ENCODE measurements at places on chromosomes 16 and 17.

- no peak for DNase-seq
Measured at GRCh38 chr16:17831330-17831729, 360.6 kb upstream of the XYLT1 start.

DNA sequence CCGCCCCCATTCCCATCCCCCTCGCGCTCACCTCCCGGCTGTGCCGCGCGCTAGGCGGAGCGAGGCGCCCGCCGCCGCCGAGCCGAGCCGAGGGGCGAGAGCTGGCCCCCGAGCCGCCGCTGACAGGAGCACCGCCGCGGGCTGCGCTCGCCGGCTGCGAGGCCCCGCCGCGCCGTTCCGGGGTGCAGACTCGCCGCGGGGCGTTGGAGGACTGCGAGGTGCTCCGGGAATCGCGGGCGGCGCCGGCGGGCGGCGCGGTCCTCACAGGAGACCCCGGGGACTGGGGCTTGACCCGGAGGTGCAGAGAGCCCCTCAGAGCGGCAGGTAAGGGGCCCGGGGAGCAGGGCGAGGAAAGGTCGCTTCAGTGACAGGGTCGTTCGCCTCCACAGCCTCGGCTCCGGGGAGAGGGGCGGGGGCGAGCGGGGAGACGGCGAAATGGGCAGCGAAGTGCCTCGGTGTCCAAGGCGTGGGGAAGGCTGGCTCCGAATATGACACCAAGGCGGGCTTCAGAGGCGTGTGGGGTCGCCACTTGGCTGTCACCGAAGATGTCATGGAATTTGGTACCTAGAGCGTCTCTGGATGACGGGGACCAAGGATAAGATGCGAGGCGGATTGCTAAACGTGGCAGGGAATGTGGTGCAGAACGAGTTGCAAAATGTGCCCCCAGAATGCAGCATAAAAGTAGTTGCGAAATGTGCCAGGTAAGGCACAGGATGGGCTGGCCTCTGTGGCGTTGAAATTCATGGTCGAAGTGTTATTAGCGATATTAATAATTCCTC lies 580 bp downstream of the TANC2 start:
- DNase-seq = peak; percentile 40

GRCh38 chr17:27596096-27596495 lies 34.9 kb upstream of the LGALS9 start:
- no peak for DNase-seq

DNA sequence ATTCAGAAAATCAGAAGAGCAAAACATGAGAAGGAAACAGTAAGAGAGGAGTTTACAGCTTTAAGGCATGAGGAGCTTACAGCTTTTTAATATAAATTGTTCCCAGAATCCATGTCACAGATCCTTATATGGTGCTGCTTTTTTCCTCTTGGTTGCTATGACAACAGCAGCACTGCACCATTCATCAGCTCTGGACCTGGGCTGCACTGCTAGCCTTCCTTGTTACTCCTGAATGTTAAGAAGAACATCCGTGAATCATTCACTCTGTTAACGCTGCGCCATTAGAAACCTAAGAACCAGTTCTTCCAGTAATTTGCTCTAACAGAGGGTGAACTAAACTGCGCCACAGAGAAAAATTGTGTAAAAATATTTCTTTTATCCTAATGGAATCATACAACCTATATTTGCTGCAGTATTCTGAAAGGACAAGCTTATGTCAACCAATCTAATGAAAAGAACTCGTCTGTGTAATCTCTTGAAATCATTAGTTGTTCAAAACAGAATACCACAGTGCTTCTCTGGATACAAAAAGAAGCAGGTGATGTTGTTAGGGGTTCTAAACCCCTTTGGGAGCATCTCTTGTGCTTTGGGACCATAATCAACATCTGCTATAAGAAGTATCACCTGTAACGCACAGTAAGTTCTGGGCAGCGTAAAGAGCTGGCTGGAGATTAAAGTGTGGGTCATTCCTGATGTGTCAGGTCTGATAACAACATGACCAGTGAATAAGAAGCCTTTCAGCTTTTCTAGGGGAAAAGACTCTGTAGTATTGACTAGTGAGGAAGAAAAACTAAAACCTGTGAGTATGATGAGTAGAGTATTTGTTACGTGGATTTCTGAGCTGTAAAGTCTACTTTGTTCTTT lies 151.2 kb downstream of the TANC2 start:
- peak; percentile 43 for DNase-seq

- no peak for DNase-seq
Measured at GRCh38 chr16:27232901-27233625, 29.7 kb downstream of the KDM8 start.

DNA sequence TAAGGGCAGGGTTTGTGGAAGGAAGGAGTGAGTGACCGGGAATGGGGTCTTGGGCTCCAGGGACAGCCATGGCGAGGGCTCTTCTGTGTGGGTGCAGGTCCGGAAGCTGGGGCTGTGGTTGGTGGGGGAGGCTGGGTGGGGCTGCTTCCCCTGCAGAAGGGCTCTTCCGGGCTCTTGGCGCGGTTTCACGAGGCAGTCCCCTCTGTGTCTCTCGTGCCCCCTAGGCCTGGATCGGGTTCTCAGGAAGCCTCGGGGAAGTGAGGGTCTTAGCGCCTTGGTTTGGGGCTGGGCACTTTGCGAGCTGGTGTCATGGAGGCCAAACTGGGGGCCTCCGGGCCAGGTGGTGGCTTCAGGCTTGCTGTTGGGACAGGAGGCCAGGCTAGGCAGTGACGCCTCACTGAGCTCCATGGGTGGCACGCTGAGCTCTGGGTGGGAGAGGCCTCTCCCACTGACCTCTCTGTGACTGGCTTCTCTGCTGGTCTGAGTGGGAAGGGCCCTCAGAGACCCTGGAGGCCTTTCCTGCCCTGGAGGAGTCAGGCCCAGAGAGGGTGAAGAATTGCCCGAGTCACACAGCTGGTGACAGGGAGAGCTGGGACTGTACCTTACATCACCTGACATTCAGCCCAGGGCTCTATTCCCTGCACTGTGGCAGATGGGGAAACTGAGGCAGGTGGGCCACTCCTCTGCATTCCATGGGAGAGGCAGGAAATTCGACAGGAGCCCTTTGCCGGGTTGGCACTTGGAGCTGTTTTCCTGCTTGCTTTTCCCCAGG lies 8.2 kb downstream of the ADCY7 start:
- no peak for DNase-seq

DNA sequence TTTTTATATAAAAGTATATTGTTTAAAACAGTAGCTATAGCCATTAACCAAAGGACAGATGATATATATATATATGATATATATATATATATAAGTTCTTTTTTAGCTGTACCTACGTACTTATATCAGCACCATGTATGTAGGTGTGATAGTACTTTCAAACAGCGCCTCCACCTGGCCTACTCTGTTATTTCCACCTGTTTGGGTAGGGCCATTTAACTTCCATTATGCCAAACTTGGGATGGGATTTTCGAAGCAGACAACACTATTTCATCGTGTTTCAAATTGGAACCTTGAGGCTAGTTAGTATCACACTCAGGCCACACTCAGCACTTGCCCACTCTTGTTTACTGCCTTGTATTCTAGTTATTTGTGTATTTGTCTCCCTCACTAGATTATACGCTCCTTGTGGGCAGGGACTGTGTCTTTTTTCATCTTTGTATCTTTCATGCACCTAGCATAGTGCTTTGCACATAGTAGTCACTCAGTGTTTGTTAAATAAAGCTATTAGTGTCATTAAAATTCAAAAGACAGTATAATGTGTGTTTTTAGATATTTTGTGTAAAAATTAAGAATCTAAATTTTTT lies 11.8 kb upstream of the CLTC start:
- no peak for DNase-seq

DNA sequence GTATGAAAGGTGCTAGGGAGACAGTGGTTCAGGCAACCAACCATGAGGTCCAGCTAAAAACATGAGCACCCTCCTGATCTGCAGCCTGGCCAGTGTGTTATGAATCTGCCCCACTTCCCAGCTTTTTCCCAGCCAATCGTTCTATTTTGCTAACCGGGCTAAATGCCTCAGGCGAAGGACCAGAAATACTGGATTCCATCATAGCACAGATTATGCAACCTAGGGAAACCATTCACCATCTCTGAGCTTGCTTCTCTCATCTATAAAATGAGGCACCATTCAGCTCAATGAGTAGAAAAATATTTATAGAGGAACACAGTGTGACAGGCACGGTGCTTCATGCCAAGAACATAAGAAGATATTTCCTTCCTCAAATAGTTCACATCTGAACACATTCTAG lies 45.2 kb upstream of the NUDT7 start:
- no peak for DNase-seq

- DNase-seq = no peak
Measured at GRCh38 chr16:65537336-65537735, 415.5 kb upstream of the CDH11 start.

- DNase-seq = no peak
Measured at GRCh38 chr16:86031141-86031678, 132.2 kb downstream of the IRF8 start.

Measured in cerebellar cortex (tissue), 1 donor.